ENCODE measurements at places on chromosomes 1 and 21.
A peak's percentile ranks its signal among the peaks of the same experiment; 100 is the strongest.

- DNase-seq, result no peak
Observed at GRCh38 chr1:225830841-225831240, 20.9 kb downstream of the EPHX1 start.

GRCh38 chr1:225735252-225736149, 42.1 kb upstream of the SRP9 start:
- DNase-seq, result peak; percentile 30

DNA sequence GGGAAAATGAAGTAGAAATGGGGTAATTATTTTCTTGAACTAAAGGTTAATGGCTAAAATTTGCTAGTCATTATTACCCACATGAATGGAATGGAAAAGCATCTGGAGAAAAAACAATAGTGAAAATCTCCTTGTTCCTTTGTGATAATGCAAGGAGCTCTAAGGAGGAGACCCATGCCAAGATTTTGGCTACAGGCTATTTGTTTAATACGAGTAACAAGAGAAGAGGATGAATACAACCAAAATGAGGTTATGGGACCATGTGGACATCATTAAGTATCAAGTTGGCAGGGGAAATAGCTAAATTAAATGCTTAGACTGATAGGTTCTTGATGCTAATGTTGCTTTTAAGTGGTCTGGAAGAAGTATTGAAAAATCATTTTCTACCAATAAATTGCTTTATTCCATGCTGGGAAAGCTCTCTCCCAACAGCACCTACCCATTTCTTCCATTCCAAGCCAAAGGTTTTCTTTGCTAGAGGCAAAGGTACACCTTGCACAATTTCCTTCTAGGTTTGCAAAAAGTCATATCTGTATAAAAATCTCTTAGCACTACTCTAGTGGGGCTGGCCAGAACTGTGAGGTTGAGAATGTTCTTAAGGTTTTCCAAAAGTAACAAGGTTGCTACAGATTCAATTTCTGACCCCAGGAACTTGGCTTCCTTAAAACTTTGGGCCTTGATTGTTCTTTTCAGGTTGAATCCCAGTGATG, 100.2 kb downstream of the SMYD2 start:
- DNase-seq, result no peak

GRCh38 chr1:33182896-33183295, 1.1 kb upstream of the TRIM62 start:
- no peak for DNase-seq

GRCh38 chr1:38651669-38652068, 207.9 kb downstream of the RRAGC start:
- DNase-seq, result no peak

GRCh38 chr1:40530735-40531380, 579 bp upstream of the ZNF684 start:
- peak; percentile 0 for DNase-seq

DNA sequence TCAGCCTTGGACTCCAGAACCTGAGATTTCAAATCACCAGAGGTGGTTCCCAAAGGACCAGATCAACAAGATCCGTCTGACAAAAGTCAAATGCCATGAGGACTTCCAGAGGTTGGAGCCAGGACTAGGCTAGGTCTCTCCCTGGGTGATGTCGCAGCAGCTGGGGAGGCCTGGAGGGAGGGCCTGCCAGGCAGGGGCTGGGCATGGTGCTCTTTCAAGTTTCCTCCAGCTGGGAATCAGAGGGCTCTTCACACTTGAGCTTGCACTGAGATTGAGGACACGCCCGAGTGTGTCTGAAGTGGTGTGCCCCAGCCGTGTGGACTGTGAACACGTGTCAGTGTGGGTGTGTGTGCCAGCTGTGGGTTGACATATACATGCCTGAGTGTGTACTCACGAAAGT, 21.3 kb upstream of the RSPO1 start:
- DNase-seq, result no peak

- no peak for DNase-seq
Observed at GRCh38 chr1:35452106-35452774, 105.0 kb downstream of the KIAA0319L start.

- DNase-seq, result no peak
Observed at GRCh38 chr1:112453876-112454275, 54.9 kb upstream of the WNT2B start.

- no peak for DNase-seq
Observed at GRCh38 chr1:5272325-5272724, 617.9 kb downstream of the AJAP1 start.

GRCh38 chr1:151720125-151720524, 1.2 kb upstream of the RIIAD1 start:
- DNase-seq, result no peak

GRCh38 chr1:101667761-101668160, 329.0 kb downstream of the OLFM3 start:
- DNase-seq, result no peak

- DNase-seq, result no peak
Observed at GRCh38 chr1:167126317-167126716, 32.4 kb downstream of the STYXL2 start.

DNA sequence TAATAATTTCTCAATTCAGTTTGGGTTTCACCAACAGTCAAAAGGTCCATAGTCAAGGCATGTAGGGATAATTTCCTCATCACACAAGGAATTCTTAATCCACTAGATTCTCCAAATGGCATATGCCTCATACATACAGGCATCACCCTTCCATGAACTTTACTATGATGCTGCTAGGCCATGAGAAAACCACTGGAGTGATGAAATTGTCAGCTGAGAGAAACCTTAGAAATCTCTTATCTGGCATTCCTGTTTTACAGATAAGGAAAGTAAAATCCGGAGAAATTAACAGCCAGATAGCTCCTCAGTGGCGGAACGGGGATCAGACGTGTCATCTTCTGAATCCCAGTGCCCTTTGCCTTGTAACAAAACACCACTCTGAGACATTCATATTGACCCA, 274.4 kb downstream of the NTNG1 start:
- DNase-seq, result no peak

GRCh38 chr1:208057056-208057455, 146.1 kb upstream of the CD34 start:
- no peak for DNase-seq

- no peak for DNase-seq
Observed at GRCh38 chr1:12038356-12039163, 19.3 kb downstream of the MIIP start.

GRCh38 chr1:52195161-52195560, 53.3 kb downstream of the ZFYVE9 start:
- DNase-seq, result no peak

- no peak for DNase-seq
Observed at GRCh38 chr1:109764561-109765482, 1.1 kb upstream of the EPS8L3 start.

- no peak for DNase-seq
Observed at GRCh38 chr1:172708452-172708851, 49.5 kb downstream of the FASLG start.

GRCh38 chr1:17994046-17994445, 113.6 kb upstream of the IGSF21 start:
- no peak for DNase-seq

- DNase-seq, result no peak
Observed at GRCh38 chr21:45458281-45459170, 53.6 kb downstream of the COL18A1 start.

DNA sequence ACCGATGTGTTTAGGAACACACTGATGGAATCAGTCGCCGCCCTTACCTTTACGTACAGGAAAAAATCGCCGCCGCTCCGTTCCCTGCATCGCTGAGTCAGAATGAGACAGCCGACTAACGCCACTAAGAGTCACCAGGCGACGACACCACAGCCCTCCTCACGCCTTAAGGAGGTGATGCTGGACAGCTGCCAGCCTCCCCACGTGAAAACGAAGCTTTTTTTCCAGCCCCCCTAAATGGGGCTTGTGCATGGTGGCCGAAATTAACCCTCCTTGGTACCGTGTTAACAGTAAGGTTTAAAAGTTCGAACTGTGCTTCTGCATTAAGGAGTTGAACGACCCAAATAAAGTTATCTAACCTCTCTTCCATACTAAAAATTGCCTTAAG, 511 bp downstream of the DNTTIP2 start:
- DNase-seq, result no peak

- peak; percentile 82 for DNase-seq
Observed at GRCh38 chr1:154669464-154670282, 61.7 kb upstream of the ADAR start.

DNA sequence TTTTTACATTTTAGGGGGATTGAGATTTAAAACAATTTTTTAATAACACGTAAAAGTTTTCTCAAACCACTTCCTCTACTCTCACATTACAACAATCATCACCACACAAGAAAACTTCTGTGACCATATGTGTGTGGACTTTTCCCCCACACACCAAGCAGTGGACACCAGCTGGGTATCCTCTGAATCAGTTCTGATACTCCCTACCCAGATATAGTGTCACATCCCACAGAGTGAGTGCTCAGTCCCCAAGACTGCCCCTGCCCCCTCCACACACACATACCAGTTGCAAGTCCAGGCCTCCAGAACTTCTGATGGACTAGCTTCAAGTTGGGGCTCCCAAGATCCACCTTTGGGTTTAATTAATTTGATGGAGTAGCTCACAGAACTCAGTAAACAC, 53.3 kb upstream of the QSOX1 start:
- no peak for DNase-seq

- DNase-seq, result no peak
Observed at GRCh38 chr1:233368106-233368788, 40.7 kb downstream of the MAP3K21 start.

- no peak for DNase-seq
Observed at GRCh38 chr1:15176898-15177665, 23.5 kb downstream of the TMEM51 start.

- DNase-seq, result peak; percentile 48
Observed at GRCh38 chr1:204711947-204712701, 26.6 kb upstream of the LRRN2 start.

- DNase-seq, result no peak
Observed at GRCh38 chr1:59415286-59415850, 118.5 kb downstream of the FGGY start.

Measured in COR-L47 (cell line).